Activated naive CD4-positive, alpha-beta T cell treated with Interleukin-2 at 50 U/mL for 16 hours (primary cell): ENCODE measurements at places on chromosomes 1 and 21.

DNA sequence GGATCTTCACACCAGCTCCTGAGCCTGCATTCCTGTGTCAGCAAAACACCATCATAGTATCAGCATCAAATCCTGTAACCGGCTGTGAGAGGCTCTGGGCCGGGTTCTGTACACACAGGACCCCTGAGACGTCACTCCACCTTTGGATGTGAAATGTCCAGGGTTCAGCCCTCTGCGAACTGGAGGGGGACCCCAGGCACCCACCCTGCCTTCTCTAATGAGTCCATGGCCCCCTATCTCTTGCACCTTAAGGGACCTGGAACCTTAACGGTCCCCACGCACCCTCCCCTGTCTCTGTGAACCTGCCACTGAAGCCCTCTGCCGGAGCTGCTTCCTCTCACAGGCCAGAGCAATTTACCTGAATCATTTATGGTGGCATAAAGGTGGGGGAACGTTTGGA, 257.8 kb downstream of the NPHP4 start:
- no peak for DNase-seq

- no peak for DNase-seq
Observed at GRCh38 chr1:38848071-38848470, 11.5 kb downstream of the RRAGC start.

DNA sequence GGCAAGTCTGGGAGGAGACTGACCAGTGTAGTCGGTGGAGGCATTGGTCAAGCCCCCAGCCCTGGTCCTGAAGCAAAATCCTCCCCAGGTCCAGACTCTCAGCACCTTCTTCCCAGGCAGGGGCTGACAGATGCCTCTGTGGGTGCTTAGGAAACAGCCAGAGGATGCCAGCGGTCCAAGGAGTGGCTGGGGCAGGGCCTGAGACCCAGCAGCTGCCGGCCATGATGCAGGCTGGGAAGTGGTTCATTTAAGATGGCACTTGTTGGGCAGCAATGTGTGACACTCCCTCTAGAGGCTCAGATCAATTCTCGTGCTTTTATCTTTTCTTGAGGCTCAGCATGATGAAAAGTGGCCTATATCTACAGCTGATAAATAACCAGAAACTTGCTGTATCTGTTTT, 165.0 kb upstream of the VAMP3 start:
- no peak for DNase-seq

DNA sequence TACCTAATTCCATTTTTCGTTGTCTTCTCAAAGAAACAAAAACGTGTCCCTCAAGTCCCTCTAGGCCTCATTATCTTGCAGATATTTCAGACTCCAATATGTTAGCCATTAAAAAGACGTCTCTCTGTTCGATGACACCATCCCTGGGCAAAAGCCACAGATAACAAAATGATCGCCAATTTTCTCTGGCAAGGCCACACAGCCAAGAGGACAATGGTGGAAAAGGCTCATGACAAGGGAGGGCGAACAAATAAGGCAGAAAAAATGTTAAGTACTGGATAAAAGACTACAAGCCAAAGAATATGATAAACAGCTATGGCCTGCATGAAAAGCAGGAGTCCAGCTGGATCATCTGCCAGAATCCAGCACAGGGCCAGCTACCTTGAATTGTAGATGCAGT, 82.9 kb downstream of the TBX15 start:
- no peak for DNase-seq

DNA sequence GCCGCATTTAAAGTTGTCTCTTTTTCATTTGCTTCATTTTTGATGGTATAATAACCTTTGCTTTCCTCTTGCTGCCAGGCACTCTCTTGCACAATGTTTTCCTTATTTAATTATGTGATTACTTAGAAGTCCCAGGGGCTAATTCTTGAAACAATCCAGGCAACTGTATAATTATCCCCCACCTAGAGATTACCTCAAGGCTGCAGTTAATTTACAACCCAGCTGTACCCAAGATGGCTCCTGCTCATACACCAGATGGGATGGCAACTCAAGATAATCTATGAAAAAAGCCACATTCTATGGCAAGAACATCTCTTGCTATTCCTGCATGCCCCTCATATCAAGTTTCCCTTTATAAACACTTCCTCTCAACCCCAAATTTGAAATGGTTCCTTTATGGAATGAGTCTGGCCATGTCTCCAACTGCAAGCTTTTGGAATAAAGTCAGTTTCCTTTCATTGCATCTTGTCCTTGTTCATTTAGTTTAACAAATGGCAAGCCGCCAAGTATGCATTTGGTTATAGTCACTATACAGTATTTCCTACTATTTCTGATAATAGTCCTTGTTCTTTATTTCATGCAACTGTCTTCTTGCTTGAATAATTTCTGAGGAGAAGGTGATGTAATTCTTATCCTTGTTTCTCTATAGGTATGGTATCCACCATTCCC, 1042.6 kb downstream of the PLA2G4A start:
- DNase-seq = no peak

DNA sequence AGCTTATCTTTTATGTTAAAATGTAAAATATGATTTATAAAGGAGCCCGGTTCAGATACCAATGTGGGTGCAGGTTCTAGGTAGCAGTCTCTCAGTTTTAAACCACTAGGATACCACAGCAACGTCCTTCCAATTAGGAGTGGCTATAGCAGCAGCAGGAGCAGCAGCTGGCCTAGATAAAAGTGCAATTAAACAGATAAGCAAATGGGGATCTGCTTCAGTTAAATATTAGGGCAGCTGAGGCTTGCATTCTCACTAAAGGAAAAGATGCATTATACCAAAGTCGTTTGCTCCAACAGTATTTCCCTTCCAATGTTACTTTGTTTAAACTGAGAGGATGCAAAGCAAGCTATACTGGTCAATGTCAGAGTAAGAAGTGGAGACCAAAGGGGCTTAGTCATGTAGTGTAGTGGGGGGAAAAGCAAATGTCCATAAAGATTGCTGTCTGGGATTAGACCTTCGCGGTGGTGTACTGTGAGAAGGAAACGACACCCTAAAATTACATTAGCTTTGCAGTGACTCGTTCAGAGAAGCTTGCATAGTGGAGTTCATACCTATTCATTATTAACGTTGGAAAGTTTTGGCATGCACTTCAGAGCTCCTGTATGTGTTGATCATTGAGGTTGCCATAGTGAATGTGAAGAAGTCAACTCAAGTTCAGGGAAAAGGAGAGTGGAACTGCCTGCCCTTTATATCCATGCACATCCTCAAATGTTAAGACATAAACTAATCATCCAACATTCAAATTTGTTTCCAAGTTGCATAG, 272.2 kb downstream of the VAV3 start:
- DNase-seq = no peak

GRCh38 chr1:180909005-180909414, 3.7 kb upstream of the KIAA1614 start:
- DNase-seq = no peak
